ENCODE measurements at places on chromosomes 13 and 19. TPM values are rescaled to one million over a fixed set of nuclear protein-coding genes. Genes with fewer than 3 reads are reported as not detected.

DNA sequence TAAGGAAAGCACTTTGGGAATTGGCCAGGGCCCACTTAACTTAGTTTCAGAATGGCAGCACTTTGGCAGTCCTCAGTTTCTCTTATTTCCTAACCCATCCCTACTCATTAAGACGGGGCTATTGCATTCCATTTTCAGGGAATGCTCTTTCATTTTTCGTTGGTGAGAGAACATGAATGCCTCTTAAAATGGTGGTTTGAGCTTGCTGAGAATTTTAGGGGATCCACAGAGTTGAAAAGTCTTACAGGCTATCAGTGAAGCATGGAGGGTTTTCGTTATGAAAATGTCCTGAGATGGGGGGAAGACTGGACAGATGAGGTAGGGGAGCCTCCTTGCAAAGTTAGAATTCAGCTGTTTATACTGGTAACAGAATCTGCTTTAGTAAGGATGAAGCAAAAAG lies 71.4 kb downstream of the LRCH1 start:
- H3K27me3 ChIP-seq, result no peaks in the 10 kb centered on the region
- H3K36me3 ChIP-seq, result no peaks in the 10 kb centered on the region
- H3K4me3 ChIP-seq, result no peak overlapping the region
- H3K27ac ChIP-seq, result no peak overlapping the region
- H3K4me1 ChIP-seq, result peaks cover 9% of the 10 kb centered on the region

GRCh38 chr13:22074403-22074802 lies 403.5 kb downstream of the FGF9 start:
- peaks cover 19% of the 10 kb centered on the region for H3K4me1 ChIP-seq
- H3K36me3 ChIP-seq, result no peaks in the 10 kb centered on the region
- H3K4me3 ChIP-seq, result no peak overlapping the region
- no peaks in the 10 kb centered on the region for H3K27me3 ChIP-seq

DNA sequence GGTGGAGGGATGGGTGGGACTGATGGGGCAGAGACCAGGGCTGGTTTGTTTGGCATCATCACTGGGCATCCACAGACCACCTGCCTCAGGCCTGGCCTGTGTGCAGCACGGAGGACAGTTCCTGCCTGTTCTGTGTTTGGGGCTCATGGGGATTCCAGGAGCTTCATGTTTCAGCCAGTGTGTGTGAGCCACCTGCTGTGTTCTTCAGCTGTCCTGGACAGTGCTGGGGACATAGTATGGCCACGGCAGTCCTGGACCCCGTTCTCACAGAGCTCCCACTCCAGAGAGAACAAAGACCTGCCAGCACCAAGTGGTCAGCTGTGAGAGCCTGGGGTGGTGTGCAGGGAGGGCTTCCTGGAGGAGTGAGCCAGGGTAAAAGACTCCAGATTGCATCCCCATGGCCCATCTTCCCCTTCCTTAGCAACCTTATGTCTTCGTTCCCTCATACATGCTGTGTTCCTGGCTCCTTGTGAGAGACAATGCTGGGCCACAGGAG lies 2.0 kb upstream of the CCDC97 start:
- no peaks in the 10 kb centered on the region for H3K27me3 ChIP-seq
- peak overlapping the region; percentile 96 for H3K4me3 ChIP-seq
- H3K36me3 ChIP-seq, result peaks cover 76% of the 10 kb centered on the region
- H3K4me1 ChIP-seq, result peaks cover 83% of the 10 kb centered on the region
- DNase-seq, result no peak

GRCh38 chr13:59236944-59237343 lies 926.8 kb downstream of the DIAPH3 start:
- H3K4me3 ChIP-seq, result no peak overlapping the region
- no peaks in the 10 kb centered on the region for H3K27me3 ChIP-seq
- H3K36me3 ChIP-seq, result no peaks in the 10 kb centered on the region

- H3K27ac ChIP-seq, result peak overlapping the region; percentile 96
- DNase-seq, result peak; percentile 80
- no peaks in the 10 kb centered on the region for H3K27me3 ChIP-seq
- H3K36me3 ChIP-seq, result peaks cover 32% of the 10 kb centered on the region
These were observed 868 bp upstream of the EGLN2 start for GRCh38 chr19:40797963-40798682.

- H3K4me3 ChIP-seq, result no peak overlapping the region
- no peak overlapping the region for H3K27ac ChIP-seq
- H3K27me3 ChIP-seq, result no peaks in the 10 kb centered on the region
- no peak for DNase-seq
- H3K4me1 ChIP-seq, result no peaks in the 10 kb centered on the region
- H3K36me3 ChIP-seq, result peaks cover 45% of the 10 kb centered on the region
These were observed 11.9 kb upstream of the PIK3R2 start for GRCh38 chr19:18141031-18141430.

DNA sequence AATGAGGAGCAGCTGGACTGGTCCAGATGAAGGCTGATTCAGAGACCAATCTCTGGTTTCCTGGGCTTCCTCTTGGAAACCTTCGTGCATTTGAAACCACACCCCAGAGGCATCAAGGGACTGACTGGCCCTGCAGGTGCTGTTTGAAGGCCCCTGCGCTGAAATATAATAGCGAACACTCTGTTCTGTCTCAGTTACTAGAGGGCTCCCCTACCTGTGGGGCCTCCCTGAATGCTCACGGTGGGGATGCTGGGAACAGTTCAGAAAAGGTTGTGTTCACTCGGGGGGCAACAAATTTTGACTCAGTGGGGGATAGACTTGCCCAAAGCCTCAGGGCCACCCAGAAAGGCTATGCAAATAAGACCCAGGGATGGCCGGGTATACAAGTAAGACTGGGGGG lies 6.4 kb downstream of the CCDC8 start:
- H3K27me3 ChIP-seq, result peaks cover 64% of the 10 kb centered on the region
- DNase-seq, result no peak
- H3K36me3 ChIP-seq, result no peaks in the 10 kb centered on the region
- no peak overlapping the region for H3K27ac ChIP-seq
- peaks cover 15% of the 10 kb centered on the region for H3K4me1 ChIP-seq
- H3K4me3 ChIP-seq, result no peak overlapping the region

GRCh38 chr13:51444922-51445321 lies 7.9 kb downstream of the INTS6 start:
- no peak overlapping the region for H3K27ac ChIP-seq
- H3K4me3 ChIP-seq, result no peak overlapping the region
- peaks cover 32% of the 10 kb centered on the region for H3K36me3 ChIP-seq
- peaks cover 14% of the 10 kb centered on the region for H3K4me1 ChIP-seq

- H3K4me1 ChIP-seq, result no peaks in the 10 kb centered on the region
- no peak overlapping the region for H3K27ac ChIP-seq
- no peak for DNase-seq
- H3K36me3 ChIP-seq, result no peaks in the 10 kb centered on the region
- H3K4me3 ChIP-seq, result no peak overlapping the region
- H3K27me3 ChIP-seq, result peaks cover 2% of the 10 kb centered on the region
These were observed 256.1 kb downstream of the DACH1 start for GRCh38 chr13:71610876-71611275.

DNA sequence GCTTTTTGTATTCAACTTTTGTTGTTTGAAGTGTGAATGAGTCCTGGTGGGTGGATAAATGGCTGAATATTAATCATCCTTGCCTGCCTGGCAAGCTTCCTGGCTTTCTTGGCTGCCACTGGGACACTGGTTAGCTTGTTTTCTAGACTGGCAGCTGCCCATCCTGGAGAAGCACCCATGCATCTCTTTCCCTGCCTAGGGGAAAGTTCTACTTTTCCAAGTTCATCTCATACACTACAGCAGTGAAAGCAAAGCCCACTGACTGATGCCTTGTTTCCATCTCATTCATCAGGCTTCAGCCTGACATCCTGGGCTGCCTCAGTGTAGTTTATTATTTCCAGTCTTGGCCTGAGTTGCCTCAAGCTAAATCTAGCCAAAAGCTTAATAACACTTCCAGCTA lies 244.8 kb downstream of the PCDH20 start:
- no peak overlapping the region for H3K4me3 ChIP-seq
- no peak overlapping the region for H3K27ac ChIP-seq
- no peak for DNase-seq
- H3K36me3 ChIP-seq, result no peaks in the 10 kb centered on the region
- H3K4me1 ChIP-seq, result no peaks in the 10 kb centered on the region

- peak overlapping the region; percentile 62 for H3K27ac ChIP-seq
- peaks cover 51% of the 10 kb centered on the region for H3K4me1 ChIP-seq
- no peaks in the 10 kb centered on the region for H3K36me3 ChIP-seq
- no peaks in the 10 kb centered on the region for H3K27me3 ChIP-seq
These were observed 19.2 kb upstream of the ERCC1 start for GRCh38 chr19:45442778-45443461.

- H3K36me3 ChIP-seq, result no peaks in the 10 kb centered on the region
- peaks cover 19% of the 10 kb centered on the region for H3K27me3 ChIP-seq
- H3K4me1 ChIP-seq, result peaks cover 16% of the 10 kb centered on the region
These were observed 12.2 kb downstream of the TJP3 start for GRCh38 chr19:3720349-3720917.

DNA sequence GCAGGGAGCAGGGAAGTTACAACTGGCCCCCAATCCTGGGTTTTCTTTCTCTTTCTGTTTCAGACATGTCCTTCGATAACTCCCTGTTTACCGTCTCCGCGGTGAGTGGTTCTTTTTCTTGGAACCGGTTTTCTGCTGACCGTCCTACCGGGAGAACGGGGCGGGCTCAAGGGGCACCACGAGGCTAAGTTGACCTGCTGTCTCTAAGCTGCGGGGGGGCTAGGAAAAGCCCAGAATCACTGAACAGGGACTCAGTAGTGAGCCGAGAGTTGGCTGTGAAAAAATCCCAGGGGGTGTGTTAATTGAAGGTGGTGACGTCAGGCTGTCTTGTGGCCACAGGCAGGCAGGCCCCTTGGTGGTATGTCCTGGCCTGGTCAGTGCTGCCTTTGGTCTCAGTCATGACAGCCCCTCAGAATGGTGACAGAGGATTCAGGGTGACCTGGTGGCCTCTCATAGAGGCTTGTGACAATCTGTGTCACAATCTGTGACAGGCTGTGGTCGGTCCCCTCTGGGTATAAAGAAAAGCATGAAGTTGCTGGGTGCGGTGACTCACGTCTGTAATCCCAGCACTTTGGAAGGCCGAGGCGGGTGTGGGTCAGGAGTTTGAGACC lies 8.1 kb upstream of the CARM1 start:
- H3K27ac ChIP-seq, result no peak overlapping the region
- no peak overlapping the region for H3K4me3 ChIP-seq
- peaks cover 23% of the 10 kb centered on the region for H3K4me1 ChIP-seq
- no peaks in the 10 kb centered on the region for H3K36me3 ChIP-seq
- no peak for DNase-seq

- peaks cover 5% of the 10 kb centered on the region for H3K4me1 ChIP-seq
- H3K36me3 ChIP-seq, result no peaks in the 10 kb centered on the region
- H3K4me3 ChIP-seq, result no peak overlapping the region
- no peak overlapping the region for H3K27ac ChIP-seq
- no peak for DNase-seq
These were observed 16.8 kb downstream of the PABPC3 start for GRCh38 chr13:25112695-25113255.

DNA sequence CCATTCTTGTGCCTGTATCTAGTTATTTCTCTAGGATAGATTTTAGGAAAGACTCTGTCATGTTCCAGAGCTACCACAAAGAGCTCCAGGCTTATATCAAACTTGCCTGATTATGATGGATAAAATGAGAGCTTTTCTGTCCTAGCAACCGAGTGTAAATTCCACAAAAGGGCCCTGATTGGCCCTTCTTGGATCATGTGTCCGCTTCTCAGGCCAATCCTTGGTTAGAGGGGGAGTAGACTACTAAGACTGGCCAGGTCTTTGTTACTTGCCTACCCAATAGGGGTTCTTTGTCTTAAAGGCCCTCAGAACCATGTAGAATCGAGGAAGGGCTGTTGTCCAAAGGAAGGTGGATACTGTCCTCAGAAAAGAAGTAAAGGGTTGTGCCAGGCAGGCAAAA lies 2.4 kb downstream of the DHX34 start:
- no peak overlapping the region for H3K4me3 ChIP-seq
- H3K36me3 ChIP-seq, result peaks cover 32% of the 10 kb centered on the region
- H3K27ac ChIP-seq, result no peak overlapping the region
- no peak for DNase-seq
- H3K4me1 ChIP-seq, result peaks cover 37% of the 10 kb centered on the region
- H3K27me3 ChIP-seq, result no peaks in the 10 kb centered on the region

DNA sequence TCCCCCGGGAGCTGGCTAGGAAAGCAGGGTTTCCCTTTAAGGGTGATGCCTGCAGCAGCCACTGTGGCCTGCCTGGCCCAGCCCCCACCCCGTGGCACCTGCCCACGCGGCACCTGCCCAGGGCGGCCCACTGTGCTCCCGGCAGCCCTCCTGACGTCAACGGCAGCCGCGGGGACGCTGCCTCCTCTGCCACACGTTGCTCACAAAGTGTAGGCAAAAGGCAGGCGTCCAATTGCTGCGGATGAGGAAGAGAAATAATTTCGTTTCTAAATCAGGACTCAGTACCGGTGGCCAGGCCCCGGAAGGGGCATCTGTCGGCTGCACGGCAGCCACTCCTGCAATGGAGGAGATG lies 122.3 kb downstream of the URI1 start:
- no peaks in the 10 kb centered on the region for H3K36me3 ChIP-seq
- no peak for DNase-seq
- no peak overlapping the region for H3K4me3 ChIP-seq

GRCh38 chr19:47745010-47745901 lies at the start of gene NOP53:
NOP53 (plus strand) TSS chr19:47745546; CDS start chr19:47745560, 14 bp downstream.
- DNase-seq, result peak; percentile 97
- peaks cover 29% of the 10 kb centered on the region for H3K36me3 ChIP-seq
- H3K4me3 ChIP-seq, result peak within 1 kb of the TSS; percentile 99

DNA sequence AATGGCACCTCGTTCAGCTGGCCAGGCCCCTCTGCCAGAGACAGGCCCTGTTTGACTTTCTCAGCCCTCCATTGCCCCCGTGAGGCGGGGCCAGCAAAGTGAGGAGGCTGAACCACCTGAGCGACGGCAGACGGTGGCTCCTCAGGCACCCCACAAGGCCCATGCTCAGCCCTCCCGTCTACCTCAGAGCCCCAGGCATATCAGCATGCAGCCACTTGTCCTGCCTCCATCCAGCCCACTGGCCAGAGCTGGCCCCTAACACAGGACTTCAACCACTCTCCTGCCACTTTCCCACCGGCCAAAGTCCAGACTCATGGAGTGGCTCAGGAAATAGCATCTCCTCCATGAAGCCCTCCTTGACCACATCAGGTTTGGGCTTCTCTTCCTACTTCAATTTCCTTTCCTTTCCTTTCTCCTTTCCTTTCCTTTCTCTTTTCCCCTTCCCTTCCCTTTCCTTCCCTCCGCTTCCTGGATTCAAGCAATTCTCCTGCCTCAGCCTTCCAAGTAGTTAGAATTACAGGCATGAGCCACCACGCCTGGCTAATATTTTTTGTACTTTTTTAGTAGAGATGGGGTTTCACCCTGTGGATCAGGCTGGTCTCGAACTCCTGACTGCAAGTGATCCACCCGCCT lies 9.3 kb downstream of the SLC7A10 start:
- no peak for DNase-seq
- H3K27me3 ChIP-seq, result no peaks in the 10 kb centered on the region
- H3K36me3 ChIP-seq, result no peaks in the 10 kb centered on the region
- no peak overlapping the region for H3K27ac ChIP-seq

GRCh38 chr19:15091918-15092753 lies 10.1 kb downstream of the OR1I1 start:
- no peak overlapping the region for H3K4me3 ChIP-seq
- H3K36me3 ChIP-seq, result no peaks in the 10 kb centered on the region
- peak; percentile 70 for DNase-seq
- H3K27ac ChIP-seq, result no peak overlapping the region

ZNF665 gene
- total RNA-seq, result 5.9 TPM

PSG7 gene
- total RNA-seq, result not detected

PLEKHF1 gene
- total RNA-seq, result 47.7 TPM

FREM2 gene
- not detected for total RNA-seq

LILRB1 gene
- total RNA-seq, result 0.91 TPM

UBE2L5 gene
- total RNA-seq, result not detected

All from activated CD8-positive, alpha-beta T cell treated with anti-CD3 and anti-CD28 coated beads, Interleukin-2, amount 10 ng/mL, durations not matched to agents 7 days and 5 days (primary cell).